Left lobe of liver (tissue), 2 donors: ENCODE measurements at places on chromosomes 3 and 15.

- no peak for DNase-seq
Observed at GRCh38 chr15:35603856-35604255, 57.9 kb upstream of the DPH6 start.

- no peak for DNase-seq
Observed at GRCh38 chr3:170089862-170090600, 52.2 kb downstream of the GPR160 start.

DNA sequence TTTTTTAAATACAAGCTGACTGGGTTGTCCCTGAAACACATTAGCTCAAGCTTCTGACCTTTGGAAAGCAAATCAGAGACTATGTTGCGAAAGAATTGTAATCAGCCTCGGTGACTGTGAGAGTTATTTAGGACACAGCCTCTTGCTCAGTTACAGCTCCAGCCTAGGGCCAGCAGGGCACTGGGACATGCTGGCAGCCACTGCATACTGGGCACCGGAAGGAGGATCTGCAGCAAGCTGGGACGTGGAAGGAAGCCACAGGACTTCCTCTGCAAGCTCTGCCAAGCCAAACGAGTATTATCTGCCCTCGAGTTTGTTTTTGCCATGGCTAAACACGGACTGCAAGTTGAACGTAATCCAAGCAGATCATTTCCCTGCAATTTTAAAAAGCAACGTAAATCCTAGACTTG is 24.4 kb upstream of the COPG1 start:
- DNase-seq = peak; percentile 97

GRCh38 chr15:47822048-47822447 is 104.7 kb downstream of the SEMA6D start:
- no peak for DNase-seq

DNA sequence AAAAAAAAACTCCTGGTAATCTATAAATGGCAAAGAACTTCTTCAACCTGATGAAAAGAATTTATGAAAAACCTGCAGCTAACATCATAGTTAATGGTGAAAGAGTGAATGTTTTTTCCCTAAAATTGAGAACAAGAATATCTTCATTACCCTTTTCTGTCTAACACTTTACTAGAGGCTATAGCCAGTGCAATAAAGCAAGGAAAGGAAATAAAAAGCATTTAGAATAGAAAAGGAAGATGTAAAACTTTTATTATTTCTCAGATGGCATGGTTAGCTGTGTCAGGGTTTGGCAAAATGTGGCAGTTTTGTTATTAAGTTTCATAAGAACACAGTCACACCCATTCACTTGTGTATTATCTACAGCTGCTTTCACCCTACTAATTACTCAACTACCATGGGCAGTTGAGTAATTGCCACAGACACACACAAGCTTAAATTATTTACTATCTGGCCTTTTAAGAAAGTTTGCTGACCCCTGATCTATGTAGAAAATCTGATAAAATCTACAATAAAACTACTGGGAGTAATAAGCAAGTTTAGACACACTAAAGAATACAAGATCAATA is 465.1 kb downstream of the MAGI1 start:
- no peak for DNase-seq

- no peak for DNase-seq
Observed at GRCh38 chr15:101807345-101807945, 4.1 kb downstream of the OR4F6 start.

- DNase-seq = no peak
Observed at GRCh38 chr15:41805711-41806110, 22.2 kb upstream of the JMJD7 start.

GRCh38 chr3:68290333-68290732 is 635.9 kb upstream of the SUCLG2 start:
- DNase-seq = no peak

DNA sequence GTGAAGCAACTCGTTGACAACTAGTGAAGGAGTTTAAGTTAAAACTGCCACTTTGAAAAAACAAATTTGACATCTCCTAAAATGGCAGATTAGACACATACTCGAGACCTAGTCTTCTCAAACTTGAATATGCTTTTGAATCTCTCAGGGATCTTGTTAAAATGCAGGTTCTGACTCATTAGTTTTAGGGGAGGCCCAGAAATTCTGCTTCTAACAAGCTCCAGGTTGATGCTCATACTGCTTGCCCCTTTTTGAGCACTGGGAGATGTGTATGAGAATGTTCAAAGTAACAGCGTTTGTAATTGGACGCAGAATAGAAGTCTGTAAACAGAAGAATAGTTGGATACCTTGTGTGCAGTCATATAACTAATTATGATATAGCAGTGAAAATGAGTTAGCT is 1.6 kb downstream of the C3orf38 start:
- no peak for DNase-seq

DNA sequence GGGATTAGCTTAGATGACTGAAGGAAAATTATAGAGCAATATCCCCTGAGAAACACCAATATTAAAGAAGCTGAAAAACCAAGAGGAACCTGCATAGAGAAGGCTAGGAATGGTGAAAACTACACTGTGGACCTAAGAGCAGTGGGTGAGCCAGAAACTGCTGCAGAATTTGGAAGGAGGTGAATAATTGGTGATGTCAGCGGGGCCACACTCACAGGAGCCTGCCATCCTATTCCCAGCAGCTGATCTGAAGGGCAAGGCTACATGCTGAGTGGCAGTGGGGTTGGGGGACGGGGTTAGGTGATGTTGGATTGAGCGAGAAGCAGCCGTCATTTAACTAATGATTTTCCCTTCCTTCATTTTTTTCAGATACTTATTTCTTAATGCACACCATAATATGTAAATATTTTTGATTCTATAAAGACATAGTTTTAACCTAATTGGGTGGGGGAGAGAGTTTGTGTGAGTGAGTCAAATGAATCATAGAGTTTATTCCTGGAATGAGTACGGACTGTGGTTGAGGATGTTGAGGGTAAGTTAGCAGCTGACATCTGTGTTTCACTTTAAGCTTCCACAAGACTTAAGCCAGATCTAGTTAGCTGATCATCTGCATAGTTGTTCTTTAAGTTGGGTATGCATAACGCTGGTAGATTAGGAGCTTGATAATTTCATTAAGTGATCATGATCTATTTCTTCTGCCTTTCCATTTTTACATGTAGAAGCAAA is 222.8 kb downstream of the PTPRG start:
- DNase-seq = no peak

GRCh38 chr3:178202194-178202593 is 334.0 kb upstream of the KCNMB2 start:
- no peak for DNase-seq

- DNase-seq = no peak
Observed at GRCh38 chr15:69444686-69445085, 7.9 kb upstream of the RPLP1 start.

- DNase-seq = peak; percentile 97
Observed at GRCh38 chr15:100341750-100342560, at the start of gene ADAMTS17. ADAMTS17 (minus strand) TSS chr15:100341975; CDS start chr15:100341899, 76 bp downstream.

DNA sequence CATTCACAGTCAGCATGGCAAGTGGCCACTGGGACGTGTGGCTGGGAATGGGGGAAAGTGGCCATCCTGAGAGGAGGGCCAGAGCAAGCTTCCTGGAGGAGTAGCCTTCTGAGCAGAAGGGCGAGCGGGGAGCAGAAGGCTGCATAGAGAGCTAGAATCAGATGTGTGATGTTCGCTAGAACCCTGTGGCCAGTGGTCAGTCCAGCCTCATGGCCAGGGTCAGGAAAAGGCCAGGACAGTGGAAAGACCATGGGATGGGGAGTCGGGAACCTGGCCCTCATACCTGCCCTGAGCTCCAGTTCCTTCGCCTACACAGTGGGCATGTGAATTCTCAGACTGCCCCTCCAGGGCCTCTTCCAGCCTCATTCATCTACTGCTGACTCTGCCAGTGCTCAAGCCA is 102.4 kb downstream of the DNAJB8 start:
- DNase-seq = no peak

DNA sequence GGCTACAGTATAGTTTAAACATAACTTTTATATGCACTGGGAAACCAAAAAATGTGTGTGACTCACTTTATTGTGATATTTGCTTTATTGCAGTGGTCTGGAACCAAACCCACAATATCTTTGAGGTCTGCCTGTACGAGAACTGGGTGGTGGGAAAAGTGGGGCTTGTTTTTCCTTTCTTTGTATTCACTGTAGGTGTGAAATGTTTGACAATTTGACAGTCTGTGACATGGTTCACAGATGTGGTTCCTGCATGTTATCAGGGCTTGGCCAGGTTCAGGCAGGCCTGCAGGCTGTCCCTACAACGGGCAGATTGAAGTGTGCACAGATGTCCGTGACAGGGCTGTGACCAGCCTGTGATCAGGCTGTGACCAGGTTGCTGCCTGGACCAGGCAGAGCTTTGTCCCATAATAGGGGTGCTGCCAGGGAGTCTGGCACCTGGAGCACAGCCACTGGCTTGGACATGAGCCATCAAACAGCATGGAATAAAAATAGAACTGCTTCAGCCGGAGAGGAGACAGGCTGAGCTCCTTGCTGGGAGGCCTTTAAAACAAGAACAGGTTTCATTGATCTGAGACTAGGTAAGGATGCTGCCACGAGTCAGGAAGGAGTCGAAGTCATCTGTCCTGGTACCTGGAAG is 61.0 kb downstream of the KLF13 start:
- DNase-seq = peak; percentile 94

DNA sequence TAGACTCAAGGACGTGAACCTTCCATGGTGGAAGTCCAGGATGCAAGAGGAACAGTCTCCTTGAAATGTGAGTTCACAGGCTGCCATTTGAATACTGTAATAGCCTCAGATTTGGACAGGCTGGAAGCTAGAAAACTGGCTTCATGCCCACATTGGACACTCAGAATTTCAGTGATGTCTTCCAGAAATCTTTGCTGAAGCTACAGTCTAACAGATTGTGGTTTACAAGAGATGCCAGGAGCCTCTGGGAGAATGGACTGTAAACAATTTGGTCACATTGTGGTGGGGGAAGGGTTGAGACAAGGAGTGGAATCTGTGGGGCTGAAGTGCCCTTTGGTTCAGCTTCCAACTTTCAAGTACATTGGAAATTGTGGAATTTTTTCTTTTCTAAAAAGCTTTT is 252.0 kb upstream of the PROK2 start:
- no peak for DNase-seq

GRCh38 chr15:49877117-49877872 is 241.7 kb downstream of the ATP8B4 start:
- no peak for DNase-seq

- DNase-seq = no peak
Observed at GRCh38 chr3:107189158-107189791, 188.0 kb upstream of the CCDC54 start.

DNA sequence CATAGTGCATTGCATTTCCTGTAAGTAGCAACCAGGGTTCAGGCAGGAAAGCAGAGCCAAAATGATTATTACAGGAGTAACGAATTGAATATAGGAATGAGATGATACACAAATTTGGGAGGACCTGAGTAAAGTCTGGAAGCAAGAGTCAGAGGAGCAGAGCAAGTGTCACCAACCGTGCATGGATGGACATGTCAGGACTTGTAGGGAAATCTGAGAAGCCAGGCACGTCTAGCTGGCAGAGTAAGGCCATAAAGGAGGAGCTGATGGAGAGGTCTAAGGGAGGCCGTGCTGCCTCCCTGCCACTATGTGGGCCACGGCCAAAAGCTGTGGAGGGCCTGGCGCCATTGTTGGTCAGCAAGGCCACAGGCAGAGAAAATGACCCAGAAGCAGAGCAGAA is 22.4 kb downstream of the GJD2 start:
- DNase-seq = no peak

GRCh38 chr3:13148126-13148525 is 74.9 kb upstream of the IQSEC1 start:
- no peak for DNase-seq

- no peak for DNase-seq
Observed at GRCh38 chr3:157101486-157101885, 58.5 kb downstream of the CCNL1 start.

GRCh38 chr15:73424506-73424905 is 18.5 kb upstream of the REC114 start:
- no peak for DNase-seq

GRCh38 chr3:129245141-129245540 is 4.3 kb upstream of the COPG1 start:
- DNase-seq = no peak

DNA sequence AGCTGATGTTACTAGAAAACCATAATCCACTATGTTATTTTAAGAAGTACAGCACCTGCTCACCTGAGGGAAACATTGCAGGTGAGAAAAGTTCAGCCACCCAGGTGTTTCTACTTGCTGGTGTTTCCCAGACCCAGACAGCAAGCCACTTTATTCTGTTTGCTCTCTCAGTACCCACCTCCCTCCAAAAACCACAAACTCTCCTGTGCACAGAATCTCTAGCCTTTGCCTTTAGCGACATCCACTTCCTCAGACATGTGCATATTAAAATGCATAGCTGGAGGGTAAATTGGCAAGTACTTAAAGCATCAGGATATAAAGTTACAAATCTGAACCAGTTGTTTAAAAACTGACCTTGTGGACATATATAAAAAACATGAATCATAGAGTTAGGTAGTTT is 36.7 kb downstream of the VGLL3 start:
- no peak for DNase-seq

DNA sequence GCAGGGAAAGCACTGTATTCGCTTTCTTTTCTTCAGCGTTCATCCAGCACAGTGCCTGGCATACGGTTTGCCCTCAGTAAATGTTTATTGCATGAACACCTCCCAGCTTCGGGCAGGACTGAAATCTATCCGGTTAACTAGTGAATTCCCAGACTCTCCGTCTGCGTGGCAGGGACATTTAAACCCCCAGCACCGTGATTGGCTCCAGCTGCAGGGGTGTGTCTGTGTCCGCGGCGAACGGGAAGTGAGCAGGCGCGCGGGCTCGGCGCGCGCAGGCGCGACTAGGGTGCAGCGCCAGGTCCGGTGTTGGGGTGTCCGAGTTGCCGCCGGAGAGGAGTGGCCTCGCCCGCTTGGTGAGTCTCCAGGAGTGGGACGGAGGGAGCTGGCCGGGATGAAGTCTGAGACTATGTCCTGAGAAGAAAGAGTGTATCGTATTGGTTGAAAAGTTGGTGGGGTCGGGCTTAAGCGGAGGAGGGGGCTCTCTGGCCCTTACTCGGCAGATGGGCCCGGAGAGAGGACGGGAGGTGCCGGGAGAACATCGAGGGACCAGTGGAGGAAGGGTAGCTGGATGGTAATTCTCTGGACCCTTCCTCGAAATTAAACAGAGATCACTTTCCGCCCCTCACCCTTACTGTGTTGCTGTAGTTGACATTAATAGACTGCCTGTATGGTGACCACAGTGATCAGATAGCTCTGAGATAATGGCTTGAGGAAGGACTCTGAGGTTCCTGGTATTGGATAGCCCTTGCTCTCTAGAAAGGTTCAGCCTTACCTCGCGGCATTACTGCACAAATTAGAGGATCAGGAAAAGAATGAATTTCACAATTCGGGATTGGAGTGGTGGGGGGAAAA is at the start of gene SNAP23:
TSS of gene SNAP23 (plus strand) at position 274 of the 852 bp plus-strand sequence. CDS start 16,213 bp downstream, outside the sequence.
- peak; percentile 97 for DNase-seq

DNA sequence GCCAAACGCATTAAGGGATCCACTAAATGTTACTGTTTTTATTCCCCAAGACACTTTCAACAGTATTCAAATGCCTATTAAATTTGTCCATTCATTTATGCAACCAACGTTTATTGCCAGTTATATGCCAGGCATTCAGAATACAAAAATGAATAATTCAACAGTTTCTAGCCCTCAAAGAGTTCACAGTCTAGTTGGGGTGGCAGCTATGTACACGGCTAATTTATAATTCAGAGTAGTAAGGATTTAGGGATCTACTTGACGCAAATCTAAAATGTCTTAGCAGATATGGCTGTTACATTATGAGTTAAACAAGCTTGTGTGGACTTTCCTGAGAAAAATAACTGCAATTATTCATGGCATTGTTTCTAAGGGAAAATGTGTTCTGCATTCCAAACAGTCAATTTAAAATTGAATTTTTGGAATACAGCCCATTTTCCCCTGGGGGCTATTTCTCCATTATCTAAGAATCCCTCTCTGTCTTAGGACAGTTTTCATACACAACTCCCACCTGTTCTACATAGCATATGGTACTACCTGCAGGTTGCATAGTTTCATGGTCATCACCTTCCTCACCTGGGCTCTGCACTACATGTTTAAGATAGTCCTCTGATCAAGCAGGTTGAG is 11.5 kb upstream of the MSL2 start:
- DNase-seq = no peak
